ENCODE measurements at places on chromosomes 12 and 14.

- no peak for DNase-seq
These were observed 114.8 kb downstream of the RIMBP2 start for GRCh38 chr12:130601327-130601726.

- DNase-seq, result no peak
These were observed 43.9 kb downstream of the BHLHE41 start for GRCh38 chr12:26080911-26081310.

DNA sequence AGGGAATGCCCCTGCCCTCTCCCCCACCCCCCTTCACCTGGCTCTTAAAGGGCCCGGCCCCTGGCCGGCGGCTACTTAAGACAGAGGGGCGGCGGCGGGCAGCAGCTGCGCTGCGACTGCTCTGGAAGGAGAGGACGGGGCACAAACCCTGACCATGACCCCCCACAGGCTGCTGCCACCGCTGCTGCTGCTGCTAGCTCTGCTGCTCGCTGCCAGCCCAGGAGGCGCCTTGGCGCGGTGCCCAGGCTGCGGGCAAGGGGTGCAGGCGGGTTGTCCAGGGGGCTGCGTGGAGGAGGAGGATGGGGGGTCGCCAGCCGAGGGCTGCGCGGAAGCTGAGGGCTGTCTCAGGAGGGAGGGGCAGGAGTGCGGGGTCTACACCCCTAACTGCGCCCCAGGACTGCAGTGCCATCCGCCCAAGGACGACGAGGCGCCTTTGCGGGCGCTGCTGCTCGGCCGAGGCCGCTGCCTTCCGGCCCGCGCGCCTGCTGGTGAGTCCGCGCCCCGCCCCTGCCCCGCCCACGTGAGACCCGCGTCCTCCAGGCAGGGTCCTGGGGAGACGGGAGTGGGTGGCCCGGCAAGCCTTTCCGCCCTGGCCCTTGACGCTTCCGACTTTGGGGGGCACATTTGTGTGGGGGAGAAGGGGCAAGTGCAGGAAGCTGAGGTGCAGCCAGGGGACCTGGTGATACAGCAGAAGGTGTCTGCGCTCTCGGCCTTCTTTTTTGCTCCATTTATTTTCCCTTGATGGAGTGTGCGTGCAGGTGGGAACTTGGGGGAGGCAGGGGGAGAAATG, at the start of gene IGFBP6:
Gene IGFBP6 (plus strand): TSS at position 104 of the 790 bp plus-strand sequence. CDS start 51 bp downstream, at position 155.
- DNase-seq, result peak; percentile 83

DNA sequence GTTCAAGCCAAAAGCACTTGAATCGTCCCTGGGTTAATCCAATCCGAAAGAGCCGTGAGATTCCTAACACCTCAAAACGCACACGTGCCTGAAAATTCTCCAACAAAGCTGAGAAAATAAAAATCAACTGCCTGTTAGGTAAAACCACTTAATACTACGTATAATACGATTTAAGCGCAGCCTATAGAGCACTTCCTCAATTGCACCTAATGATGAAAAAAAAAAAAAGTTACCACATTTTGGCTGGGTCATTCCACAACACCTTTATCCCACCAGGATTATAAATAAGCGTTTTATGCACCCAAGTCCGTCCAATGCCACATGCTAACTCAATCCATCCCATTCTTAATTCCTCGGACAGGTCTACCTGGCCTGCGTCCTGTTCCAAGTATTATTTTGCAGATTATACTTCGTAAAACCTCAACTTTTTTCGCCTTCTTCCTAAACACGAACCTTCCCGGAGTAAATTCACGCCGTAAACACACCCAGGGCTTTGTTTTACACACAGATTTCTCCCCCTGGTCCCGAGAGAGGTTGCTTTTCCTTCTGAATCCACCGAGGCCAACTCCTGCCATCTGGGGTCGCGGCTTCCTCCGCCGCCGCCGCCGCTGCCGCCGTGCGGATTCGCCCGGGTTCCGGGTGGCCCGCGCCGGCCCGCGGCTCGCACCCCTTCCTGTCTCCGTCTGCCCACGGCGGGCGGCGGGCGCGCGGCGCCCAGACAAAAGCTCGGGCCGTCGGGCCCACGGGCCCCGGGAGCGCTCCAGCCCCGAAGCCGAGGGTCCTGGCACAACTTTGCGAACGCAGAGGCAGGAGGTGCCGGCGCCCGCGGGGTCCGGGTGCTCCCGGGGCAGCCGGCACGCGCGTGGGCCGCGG, 66.2 kb downstream of the RNF34 start:
- DNase-seq, result peak; percentile 71

- DNase-seq, result no peak
These were observed 155.8 kb upstream of the FOXN3 start for GRCh38 chr14:89572596-89573398.

DNA sequence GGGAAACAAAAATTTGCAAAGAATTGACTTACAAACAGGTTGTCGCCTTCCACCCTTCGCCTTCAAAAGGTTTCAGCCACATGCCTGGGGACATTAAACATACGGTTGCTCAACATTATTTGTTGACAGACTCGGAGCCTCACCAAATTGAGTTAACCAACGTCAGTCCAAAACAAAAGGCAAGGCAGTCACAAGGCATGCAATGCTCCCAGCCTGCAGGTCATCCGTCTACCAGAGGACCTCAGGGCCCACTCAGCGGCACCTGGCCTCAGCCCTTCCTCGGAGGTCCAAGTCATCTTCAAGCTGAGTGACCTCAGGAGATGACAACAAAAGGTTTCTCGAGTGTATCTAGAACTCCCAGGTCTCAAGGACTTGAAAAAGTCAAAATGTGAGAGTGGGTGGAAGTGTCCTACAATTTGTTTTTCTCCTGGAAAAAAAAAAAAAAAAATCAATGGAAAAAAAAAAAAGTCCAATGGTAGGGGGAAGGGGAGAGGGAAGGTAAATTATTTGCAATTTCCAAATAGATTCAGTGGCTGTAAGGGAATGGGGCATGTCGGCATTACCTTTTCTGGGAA, 64.3 kb downstream of the KDM2B start:
- DNase-seq, result no peak

- DNase-seq, result no peak
These were observed 85.7 kb downstream of the AKAP6 start for GRCh38 chr14:32414808-32415255.

GRCh38 chr12:70692681-70693288, 55.6 kb upstream of the PTPRB start:
- DNase-seq, result no peak

DNA sequence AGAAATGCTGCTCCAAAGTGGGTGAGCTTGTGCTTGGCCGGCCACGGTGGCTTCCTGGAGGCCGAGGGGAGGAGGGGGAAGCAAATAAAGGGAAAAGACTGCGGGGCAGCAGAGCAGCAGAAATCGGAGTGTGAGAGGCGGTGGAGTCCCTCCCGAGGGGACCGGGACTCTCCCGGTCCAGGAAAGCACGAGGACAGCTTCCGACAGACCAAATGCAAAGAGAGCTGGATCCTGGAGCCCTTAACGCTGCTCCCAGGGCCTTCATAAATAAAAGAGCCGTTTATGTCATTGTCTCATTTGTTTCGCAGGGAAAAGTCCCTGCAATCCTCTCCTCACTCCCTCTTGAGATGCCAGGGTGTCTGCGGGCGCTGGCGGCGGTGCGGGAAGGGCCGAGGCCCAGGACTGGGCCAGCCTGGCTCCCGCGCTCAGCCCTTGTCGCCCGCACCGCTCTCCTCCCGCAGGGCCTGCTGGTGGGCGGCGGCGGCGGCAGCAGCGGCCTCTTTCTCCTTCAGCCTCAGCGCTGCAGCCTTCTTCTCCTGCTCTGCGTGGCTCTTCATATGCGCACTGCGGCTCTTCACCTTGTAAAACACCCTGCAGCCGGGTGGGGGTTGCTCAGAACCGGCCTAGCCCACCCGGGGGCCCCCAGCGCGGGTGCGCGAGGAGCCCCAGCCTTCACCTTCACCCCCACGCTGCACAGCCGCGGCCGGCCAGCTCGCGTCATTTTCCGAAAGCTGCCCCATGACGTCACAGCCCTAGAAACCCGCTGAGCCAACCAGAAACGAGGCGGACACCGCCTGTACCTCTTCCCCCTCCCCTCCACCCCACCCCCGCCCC, 4.5 kb upstream of the PNMA1 start:
- peak; percentile 54 for DNase-seq

- DNase-seq, result peak; percentile 88
These were observed 6.0 kb upstream of the GPR84 start for GRCh38 chr12:54370171-54370730.

GRCh38 chr12:12466157-12466556, 96.5 kb downstream of the DUSP16 start:
- no peak for DNase-seq

GRCh38 chr12:49219417-49220026, 30.6 kb upstream of the TUBA1A start:
- DNase-seq, result no peak

- no peak for DNase-seq
These were observed 33.6 kb downstream of the GYS2 start for GRCh38 chr12:21571046-21571445.

DNA sequence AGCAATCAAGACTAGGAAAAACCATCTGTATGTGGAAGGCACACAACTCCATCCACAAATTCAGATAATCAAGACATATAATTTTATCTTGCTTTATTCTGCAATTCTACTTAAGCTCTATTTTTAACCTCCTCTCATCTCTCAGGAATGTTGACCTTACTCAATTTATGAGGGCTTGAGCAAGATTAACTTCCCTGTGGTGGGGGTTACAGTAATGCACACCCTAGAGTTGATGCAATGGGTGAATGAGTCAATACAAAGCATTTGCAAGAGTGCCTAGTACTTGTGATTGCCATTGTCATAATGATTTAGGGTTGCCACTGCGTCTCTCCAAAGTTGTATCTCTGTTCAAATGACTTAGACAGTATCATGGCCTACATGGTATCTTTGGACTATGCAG, 1598.4 kb upstream of the TMEM132C start:
- DNase-seq, result no peak

DNA sequence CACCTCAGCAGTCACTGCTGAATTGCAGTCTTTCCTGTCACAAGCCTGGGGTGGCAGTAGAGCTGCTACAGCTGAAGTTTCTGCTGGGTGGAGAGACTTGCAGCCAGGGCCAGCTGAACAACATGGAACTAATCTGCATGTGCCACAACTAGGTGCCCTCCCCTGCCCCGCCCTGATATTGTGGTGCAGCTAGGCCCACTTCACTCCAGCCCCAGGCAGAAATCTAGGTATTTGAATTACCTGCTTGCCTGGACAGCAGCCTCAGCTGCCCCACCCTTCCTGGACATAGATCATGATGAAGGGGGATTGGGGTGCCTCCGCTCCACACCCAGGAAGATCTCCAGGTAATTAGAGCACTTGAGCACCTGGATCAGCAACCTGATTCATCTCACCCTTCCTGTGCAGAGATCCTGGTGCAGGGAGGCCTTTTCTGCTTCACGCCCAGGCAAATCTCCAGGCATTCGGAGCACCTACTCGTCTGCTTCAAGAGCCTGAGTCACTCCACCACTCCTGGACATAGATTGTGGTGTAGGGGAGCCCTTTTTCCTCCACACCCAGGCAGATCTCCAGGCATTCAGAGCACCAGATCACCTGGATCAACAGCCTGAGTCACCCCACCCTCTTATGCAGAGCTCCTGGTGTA, 477.0 kb downstream of the SOX5 start:
- peak; percentile 75 for DNase-seq

DNA sequence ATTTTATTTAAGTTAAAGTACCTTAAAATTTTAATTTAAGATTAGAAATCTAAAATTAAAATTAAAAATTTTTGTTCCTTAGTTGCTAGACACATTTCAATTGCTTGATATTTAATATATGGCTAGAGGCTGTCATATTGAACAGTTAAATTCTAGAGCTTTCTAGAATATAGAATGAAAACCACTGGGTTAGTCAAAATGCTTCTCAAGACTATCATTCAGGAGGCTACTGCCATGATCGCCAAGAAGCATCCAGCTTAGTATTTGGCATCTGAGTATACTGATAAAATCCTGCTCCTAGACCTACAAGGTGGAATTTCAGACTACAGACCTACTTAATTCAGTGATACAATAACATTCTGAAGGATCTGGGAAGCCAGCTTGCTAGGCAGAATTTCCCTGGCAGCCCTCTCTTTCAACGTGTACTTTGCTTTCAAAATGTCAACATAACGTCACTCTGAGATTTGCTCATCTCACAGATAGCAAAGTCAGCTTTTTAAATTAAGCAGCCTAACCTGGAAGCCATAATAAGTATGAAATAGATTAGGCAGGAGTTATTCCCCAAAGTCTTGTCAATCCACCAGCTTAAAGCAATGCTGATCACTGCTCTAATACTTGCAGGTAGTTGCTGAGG, 525.8 kb downstream of the FSCB start:
- no peak for DNase-seq

DNA sequence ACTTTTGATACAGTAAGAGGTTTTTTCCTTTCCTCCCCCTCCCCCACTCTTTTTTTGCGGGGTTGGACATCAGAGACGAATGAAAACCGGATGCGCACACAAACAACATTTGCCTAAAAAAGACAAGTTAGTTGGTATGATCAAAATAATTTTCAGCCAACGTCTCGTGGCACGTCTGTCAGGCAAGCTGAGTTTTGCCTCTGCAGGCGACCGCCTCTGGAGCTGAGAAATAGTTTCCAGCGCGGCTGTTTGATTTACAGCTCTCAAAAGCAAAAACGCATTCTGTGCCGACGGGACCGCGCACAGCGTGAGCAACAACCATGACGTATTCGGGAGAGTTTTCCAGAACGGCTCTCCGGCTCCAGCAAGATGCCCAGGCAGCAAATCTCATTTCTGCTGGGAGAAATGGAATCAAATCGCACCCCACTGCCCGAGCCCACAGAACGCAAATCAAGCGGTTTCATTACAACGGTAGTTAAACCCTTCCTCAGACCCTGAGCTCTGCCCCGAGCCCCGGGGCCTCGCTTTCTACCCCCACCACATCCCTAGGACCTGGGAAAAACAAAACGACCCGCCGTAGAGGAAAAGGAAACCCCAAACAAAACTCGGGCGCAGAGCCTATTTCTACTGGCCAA, 14.2 kb upstream of the CALM1 start:
- peak; percentile 81 for DNase-seq

DNA sequence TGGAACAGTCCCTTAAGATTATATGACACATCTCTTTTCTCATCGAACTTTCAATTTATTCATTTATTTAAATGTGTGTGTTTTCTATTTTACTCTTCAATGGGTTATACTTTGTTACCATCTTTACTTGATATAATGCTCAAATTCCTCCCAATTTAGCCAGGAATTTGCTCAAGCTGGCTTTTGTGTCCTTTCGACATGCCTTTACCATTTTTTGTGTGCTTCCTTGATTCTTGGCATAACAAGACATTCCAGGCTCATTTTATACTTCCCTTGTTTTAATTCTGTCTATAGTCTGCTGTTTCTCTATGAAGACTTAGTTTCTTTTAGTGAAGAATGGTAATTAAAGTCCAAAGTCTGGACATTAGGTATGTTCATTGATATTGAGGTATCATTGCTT, 315.8 kb downstream of the AEBP2 start:
- DNase-seq, result no peak

- no peak for DNase-seq
These were observed 470.9 kb upstream of the CCDC196 start for GRCh38 chr14:66015071-66015780.

GRCh38 chr12:97941686-97942354, 479.2 kb downstream of the RMST start:
- no peak for DNase-seq

- no peak for DNase-seq
These were observed 111.9 kb downstream of the NTS start for GRCh38 chr12:85985996-85986395.

- no peak for DNase-seq
These were observed 101.6 kb downstream of the SOX5 start for GRCh38 chr12:23847857-23848256.

GRCh38 chr14:64680714-64681065, 23.5 kb upstream of the PLEKHG3 start:
- no peak for DNase-seq
